ENCODE measurements at places on chromosomes 7 and 10. TPM values are rescaled to one million over a fixed set of nuclear protein-coding genes. Genes with fewer than 3 reads are reported as not detected.

ARMC3 gene
- total RNA-seq, result not detected

NPTX2 gene
- total RNA-seq, result not detected

NEUROD6 gene
- total RNA-seq, result not detected

DNA sequence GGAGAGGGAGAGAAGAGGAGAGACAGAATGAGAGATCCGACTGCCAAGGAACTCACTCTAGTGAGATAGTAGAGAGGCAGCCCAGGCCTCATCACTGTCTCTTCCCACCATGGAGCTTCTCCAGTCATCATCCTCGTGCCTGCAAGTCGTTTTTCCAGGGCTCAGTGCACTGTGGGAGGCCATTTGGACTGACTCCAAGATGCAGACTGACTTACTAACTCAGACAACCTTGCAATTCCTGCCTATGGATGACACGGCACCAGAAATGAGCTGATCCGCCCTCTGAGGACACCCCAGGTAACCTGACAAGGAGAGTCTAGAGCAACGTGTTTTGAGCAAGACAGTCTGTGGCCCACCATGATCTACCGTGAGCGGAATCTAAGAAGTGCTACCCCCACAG lies 154.9 kb downstream of the GLI3 start:
- no peaks in the 10 kb centered on the region for H3K27me3 ChIP-seq
- H3K36me3 ChIP-seq, result no peaks in the 10 kb centered on the region
- DNase-seq, result no peak
- H3K27ac ChIP-seq, result no peak overlapping the region
- no peaks in the 10 kb centered on the region for H3K4me1 ChIP-seq

Data from activated CD8-positive, alpha-beta T cell treated with anti-CD3 and anti-CD28 coated beads for 36 hours (primary cell).